ENCODE measurements at places on chromosomes 3 and 15.

DNA sequence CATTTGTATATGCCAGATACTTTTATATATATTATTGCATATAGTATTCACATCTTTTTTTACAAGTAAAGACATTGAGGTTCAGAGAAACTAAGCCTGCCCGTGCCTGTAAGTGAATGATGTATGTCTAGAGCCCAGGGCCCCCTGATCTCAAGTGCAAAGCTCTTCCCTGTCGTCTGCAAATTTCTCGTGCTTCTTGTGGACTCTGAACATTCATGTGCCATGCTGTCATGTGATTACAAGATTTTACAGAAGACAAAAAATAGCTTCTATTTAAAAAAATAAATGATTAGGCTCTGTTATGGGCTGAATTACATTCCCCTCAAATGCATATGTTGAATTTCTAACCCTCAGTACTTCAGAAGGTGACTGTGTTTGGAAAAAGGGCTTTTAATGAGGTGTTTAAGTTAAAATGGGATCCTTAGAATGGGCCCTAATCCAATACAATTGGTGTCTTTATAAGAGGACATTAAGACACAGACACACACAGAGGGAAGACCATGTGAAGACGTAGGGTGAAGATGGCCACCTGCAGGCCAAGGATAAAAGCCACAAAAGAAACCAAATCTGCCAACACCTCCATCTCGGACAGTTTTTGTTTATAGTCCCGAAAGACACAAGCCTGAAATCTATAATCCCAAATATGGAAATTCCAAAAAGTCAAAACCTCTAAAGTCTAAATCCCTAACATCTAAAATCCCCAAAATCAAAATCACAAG is 3.9 kb upstream of the MASP1 start:
- DNase-seq = no peak

- peak; percentile 75 for DNase-seq
Measured at GRCh38 chr3:47989981-47990440, 26.2 kb downstream of the MAP4 start.

GRCh38 chr15:70029297-70029701 is 68.4 kb downstream of the TLE3 start:
- no peak for DNase-seq

GRCh38 chr15:87021751-87022150 is 942.1 kb downstream of the AGBL1 start:
- no peak for DNase-seq

DNA sequence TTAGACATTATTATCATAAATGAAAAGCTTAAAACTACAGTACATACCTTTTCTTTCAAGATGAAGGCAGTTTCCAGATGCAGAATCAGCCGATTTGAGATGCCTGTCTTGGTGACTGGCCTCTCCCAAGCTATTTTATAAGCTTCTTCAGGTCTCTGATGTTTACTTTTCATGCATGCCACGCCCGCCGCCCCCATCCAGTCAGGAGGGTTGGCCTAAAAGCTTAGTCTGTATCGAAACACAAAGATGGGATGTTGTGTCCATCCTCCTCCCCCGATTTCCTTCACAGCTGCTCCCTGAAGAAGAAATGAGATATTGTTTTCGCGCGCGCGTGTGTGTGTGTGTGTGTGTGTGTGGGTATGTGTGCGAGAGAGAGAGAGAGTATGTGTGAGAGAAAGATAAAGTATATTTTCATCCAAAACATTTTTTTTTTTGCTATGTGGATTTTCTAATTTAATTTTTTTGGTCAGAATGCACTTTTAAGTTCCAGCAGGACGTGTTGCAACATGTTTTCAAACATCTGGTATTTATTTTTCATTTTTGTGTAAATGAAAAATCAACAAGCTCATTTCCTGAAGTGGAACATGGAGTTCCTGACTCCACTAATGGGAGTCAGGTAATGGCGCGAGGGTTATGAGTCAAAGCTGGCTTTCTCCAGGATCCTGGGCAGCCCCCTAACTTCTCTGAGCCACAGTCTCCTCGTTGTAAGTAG is at the start of gene APOD:
APOD (minus strand) TSS at position 110 of the 712 bp plus-strand sequence. CDS start 4,479 bp downstream, outside the sequence.
- no peak for DNase-seq

- DNase-seq = no peak
Measured at GRCh38 chr3:57118254-57118653, 46.9 kb downstream of the IL17RD start.

DNA sequence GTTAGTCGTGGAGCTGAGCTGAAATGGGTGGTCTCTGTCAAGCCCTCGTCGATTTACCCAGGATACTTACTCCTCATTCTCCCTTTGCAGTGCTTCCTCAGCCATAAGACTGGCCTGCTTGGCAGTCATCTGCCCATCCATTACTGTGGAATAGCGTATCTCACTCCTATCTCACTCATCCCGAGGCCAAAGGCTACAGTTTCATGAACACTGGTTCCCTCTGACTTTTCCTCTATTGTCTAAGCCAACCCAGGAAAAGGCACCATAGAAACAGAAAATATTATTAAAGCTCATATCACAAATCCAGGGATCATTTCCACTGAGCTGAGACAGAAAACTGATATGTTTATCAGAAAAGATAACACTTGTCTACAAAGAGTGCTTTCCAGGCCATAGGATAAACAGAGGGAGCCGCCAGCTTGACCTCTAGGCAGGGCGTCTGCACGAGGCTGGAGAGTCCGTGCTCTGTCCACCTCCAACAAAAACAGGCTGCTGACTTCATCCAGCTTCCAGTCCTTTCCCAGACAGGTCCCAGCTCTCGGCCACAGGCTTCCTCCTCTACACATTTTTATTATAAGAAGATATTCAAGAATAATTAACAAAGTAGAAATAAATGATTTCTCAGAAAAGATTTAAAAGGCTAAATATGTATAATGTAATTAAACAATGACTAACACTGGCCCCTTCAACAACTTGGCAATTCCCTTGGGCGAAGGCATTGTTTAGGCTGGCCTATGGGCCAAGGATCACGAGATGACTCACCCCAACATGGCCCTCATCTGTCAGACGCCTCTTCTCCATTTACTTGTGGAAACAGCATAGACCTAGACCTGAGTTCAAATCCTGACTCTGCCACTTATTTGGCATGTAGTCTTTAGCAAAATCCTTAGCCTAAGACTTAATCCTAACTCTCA is 27.4 kb upstream of the BOC start:
- DNase-seq = no peak

GRCh38 chr3:142574665-142575064 is 3.9 kb downstream of the ATR start:
- no peak for DNase-seq

DNA sequence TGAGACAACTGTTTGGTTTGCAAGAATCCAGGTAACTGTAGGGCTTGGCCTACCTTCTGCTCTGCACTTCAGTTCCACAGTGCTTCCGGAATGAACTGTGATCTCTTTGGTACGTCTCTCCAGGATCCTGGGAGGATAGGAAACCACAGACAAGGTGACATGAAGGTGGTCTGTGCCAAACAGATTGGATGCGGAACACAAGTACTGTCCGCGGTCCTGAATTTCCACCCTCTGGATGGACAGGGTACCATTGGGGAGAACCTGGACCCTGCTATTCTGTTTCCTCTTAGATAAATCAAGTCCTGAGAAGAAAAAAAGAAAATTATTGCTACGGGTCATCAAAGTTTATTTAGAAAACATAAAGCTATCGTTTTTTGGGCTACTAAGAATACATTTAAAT is 17.3 kb downstream of the IGSF10 start:
- DNase-seq = no peak

- no peak for DNase-seq
Measured at GRCh38 chr15:74135041-74135565, 4.7 kb downstream of the ISLR2 start.

GRCh38 chr3:120021523-120021922 is 72.7 kb downstream of the GSK3B start:
- DNase-seq = no peak
